Breast epithelium (tissue), 4 donors: ENCODE measurements at places on chromosomes 16 and 17. TPM values are rescaled to one million over a fixed set of nuclear protein-coding genes. Genes with fewer than 3 reads are reported as not detected.

DNA sequence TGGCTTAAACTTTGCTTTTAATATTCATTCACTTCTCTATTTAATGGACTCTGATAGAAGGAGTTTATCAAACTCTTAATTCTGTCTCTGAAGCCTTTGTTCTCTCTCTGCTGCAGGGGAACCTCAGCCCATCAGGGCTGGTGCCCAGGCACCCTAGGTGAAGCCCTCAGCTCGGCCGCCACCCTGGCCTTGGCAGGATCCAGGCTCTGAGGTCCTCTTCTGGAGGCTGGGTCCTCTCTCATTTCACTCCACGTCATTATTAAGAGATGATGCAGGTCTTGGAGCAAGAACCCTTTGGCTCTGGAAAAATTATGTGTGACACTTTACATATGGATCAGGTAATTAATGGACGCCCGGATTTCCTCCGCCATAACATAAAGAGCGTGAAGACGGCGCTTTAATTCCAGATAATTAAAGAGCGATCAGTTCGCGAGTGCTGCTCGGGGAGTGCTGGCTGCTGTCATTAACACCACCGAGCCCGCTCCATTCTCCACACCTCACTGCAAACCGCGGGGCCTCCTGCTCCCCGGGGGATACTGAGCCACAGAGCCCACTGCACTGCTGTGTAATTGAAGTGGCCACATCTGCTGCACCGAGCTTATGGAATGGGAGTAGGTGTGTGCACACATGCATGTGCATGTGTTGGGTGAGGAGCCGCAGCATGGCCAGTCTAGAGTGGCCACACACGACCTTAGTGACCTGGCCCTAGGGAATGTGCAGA lies 259.4 kb upstream of the TNRC6C start:
- no peak overlapping the region for H3K27ac ChIP-seq
- no peak for DNase-seq
- no peak overlapping the region for H3K4me3 ChIP-seq
- no peaks in the 10 kb centered on the region for H3K4me1 ChIP-seq
- H3K36me3 ChIP-seq: no peaks in the 10 kb centered on the region

DNA sequence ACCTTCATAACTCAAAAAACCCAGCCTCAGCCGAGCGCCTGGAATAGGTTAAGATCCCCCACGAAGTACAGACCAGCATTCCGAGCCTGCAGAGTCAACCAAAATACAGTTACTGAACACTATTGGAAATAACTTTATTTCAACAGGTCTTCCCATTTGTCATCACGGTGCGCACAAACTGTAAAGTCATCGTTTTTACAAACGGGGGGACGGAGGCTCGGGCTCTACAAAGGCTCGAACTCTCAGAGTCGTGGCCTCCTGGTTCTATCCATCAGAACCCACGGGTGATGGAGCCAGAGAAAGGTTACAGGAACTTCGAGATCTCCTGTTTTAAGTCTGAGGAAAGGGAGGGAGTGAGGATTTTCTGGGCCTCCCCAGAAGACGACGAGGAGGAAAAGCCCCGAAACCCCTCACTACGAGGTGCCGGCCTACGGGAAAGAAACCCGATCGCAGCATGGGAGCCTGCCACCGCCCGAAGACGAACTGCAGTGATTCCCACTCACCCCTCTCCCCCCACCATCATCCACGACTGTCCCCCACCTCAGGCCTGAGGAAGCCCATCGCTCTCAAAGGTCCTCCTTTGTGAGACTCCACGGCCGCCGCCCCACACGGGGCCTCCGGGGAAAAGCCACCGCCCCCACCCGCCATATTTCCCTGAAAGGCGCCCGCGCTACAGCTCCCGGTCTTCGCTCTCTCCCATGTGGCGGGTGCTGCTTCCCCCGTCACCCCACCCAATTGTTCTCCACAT lies 917 bp downstream of the YWHAE start:
- H3K4me3 ChIP-seq: peak overlapping the region; percentile 79
- no peaks in the 10 kb centered on the region for H3K36me3 ChIP-seq
- no peaks in the 10 kb centered on the region for H3K27me3 ChIP-seq
- peaks cover 13% of the 10 kb centered on the region for H3K4me1 ChIP-seq

GRCh38 chr17:42913522-42913921 lies 12.9 kb downstream of the G6PC1 start:
- H3K36me3 ChIP-seq: no peaks in the 10 kb centered on the region
- H3K27ac ChIP-seq: no peak overlapping the region
- no peaks in the 10 kb centered on the region for H3K27me3 ChIP-seq
- no peak for DNase-seq
- H3K4me3 ChIP-seq: no peak overlapping the region

DNA sequence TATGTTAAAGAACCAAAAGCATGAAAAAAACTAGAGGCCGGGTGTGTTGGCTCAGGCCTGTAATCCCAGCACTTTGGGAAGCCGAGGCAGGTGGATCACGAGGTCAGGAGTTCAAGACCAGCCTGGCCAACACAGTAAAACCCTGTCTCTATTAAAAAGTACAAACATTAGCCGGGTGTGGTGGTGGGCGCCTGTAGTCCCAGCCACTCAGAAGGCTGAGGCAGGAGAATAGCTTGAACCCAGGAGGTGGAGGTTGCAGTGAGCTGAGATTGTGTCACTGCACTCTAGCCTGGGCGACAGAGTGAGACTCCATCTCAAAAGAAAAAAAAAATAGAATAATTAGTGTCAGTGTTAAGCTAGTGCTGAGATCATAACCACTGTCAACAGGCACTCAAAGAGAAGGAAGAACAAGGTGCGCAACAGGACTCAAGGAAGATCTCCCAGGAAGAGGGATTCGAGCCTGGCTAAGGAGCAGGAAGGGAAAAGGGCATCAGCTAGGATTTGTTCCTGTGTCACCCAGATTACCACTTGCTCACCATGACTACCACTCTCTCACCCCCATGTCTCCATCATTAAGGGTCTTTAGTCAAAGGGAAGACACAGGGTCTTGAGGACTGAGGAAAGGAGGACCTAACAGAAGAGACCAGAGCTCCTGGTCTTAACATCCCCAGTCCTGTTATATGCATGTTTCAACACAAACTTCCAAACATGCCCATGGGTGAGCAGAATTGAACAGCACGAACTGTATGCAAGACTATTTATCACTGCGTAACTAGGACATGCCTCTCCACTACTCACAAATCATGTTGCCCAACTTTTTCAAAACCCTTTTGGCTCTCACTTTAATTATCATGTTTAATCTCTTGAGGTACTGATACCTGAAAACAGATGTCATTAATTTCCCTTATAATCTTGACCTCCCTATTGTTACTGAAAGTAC lies 88.3 kb upstream of the PLEKHM1 start:
- H3K4me1 ChIP-seq: no peaks in the 10 kb centered on the region
- H3K27me3 ChIP-seq: no peaks in the 10 kb centered on the region
- H3K4me3 ChIP-seq: no peak overlapping the region
- no peak for DNase-seq

The ATMIN gene
- total RNA-seq: 37.4 TPM

- no peaks in the 10 kb centered on the region for H3K4me1 ChIP-seq
- no peak for DNase-seq
- no peak overlapping the region for H3K4me3 ChIP-seq
- H3K36me3 ChIP-seq: no peaks in the 10 kb centered on the region
- H3K27ac ChIP-seq: no peak overlapping the region
Observed at GRCh38 chr17:11245187-11245586, 4.2 kb downstream of the SHISA6 start.

The PRAC2 gene
- total RNA-seq: not detected

The GRAP gene
- 2.2 TPM for total RNA-seq

- H3K4me1 ChIP-seq: no peaks in the 10 kb centered on the region
- no peak overlapping the region for H3K4me3 ChIP-seq
- H3K36me3 ChIP-seq: no peaks in the 10 kb centered on the region
- DNase-seq: no peak
- no peak overlapping the region for H3K27ac ChIP-seq
- H3K27me3 ChIP-seq: no peaks in the 10 kb centered on the region
Observed at GRCh38 chr17:72702998-72703397, 389.5 kb downstream of the SLC39A11 start.

The FOXC2 gene
- 0.15 TPM for total RNA-seq

The ATXN2L gene
- total RNA-seq: 58.1 TPM

GRCh38 chr17:32672711-32673110 lies 185.9 kb downstream of the CDK5R1 start:
- no peaks in the 10 kb centered on the region for H3K4me1 ChIP-seq
- no peak overlapping the region for H3K27ac ChIP-seq
- H3K27me3 ChIP-seq: no peaks in the 10 kb centered on the region
- DNase-seq: no peak
- no peaks in the 10 kb centered on the region for H3K36me3 ChIP-seq

DNA sequence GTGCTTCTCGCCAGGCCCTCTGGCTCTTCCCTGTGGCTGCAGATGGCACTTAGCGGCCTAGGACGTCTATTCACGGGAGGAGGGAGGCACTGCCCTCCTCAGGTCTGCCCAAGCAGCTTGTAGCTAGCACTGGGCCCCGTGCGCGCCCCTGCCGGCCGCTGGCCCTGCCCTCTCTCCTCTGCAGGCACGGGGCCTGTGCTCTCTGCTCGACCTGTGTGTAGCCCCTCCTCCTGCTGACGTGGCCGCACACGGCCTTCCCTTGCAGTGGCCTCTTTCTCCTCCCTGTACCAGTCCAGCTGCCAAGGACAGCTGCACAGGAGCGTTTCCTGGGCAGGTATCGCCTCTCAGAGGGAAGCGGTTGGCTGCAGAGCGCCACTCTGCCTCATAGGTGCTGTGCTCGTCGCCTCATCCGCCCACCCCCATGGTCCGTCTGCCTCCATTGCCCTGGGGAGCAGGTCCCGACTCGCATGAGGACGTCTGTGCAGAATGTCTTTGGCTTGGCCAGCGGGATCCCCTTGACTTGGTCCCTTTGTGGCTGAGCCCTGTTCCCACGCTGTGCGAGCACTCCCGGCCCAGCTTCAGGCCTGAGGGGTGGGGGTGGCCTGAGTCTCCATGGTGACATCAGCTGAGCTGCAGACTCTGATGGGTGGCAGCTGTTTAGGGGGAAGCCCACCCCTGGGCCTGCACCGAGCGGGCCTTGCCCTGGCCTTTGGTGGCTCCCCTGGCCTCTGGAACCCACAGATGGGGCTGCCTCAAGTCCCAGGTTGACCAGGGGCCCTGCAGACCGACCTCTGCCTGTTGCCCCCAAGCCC lies 34.6 kb downstream of the TSC2 start:
- no peaks in the 10 kb centered on the region for H3K27me3 ChIP-seq
- peak; percentile 88 for DNase-seq
- no peak overlapping the region for H3K4me3 ChIP-seq

DNA sequence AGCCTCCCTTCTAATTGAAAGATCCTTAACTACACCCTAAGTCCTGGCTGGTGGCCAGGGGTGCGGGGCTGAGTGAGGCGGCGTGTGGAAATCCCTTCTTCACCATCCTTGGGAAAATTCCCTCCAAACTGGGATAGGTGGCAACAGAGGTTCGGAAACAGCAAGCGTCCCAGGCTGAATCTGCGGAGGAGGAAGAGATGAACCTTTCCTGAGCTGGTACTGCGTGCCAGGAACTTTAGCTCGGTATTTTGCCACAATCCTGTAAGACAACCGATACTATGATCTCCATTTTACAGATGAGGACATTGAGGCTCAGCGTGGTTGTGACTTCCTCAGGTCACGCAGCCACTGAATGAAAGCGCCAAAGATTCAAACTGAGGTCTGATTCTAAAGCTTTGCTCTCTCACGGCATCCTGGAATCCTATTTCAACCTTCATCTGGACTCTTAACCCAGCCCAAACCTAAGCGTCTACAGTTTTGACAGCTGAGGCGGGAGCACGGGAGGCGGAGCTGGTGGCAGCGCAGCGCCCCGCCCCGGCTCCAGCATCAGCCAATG lies 583 bp upstream of the CYLD start:
- H3K36me3 ChIP-seq: no peaks in the 10 kb centered on the region
- peaks cover 4% of the 10 kb centered on the region for H3K4me1 ChIP-seq
- peak overlapping the region; percentile 90 for H3K4me3 ChIP-seq

- H3K4me3 ChIP-seq: no peak overlapping the region
- no peaks in the 10 kb centered on the region for H3K36me3 ChIP-seq
- DNase-seq: no peak
- H3K4me1 ChIP-seq: no peaks in the 10 kb centered on the region
Observed at GRCh38 chr16:85844169-85844481, 44.6 kb downstream of the COX4I1 start.

The CPHXL2 gene
- not detected for total RNA-seq

DNA sequence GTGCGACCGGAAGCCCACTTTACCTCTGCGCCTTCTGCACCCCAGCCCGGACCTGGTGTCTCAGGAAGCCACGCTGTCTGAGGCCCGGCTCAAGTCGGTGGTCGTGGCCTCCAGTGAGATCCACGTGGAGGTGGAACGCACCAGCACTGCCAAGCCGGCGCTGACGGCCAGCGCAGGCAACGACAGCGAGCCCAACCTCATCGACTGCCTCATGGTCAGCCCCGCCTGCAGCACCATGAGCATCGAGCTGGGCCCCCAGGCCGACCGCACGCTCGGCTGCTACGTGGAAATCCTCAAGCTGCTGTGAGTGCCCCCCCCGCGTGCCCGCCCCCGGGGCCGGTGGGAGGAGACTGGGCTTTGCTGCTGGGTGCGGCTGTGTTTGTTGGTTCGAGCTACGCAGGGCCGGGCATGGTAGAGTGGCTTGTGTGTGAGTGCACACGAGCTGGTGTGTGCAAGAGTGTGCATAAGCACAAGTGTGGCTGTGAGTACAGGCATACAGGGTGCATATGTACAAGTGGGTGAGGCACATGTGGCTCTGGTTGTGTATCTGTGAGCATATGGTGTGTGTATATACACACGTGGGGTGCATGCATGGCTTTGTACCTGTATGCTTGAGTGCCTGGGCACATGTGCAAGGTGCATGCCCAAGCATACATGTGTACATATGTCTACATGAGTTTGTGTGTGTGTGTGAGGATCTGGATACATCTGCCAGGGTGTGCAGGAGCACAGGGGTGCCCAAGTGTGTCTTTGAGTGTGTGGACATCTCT lies 100.6 kb upstream of the PLCG2 start:
- no peaks in the 10 kb centered on the region for H3K4me1 ChIP-seq
- DNase-seq: no peak
- no peaks in the 10 kb centered on the region for H3K36me3 ChIP-seq
- H3K27ac ChIP-seq: no peak overlapping the region
- no peak overlapping the region for H3K4me3 ChIP-seq

DNA sequence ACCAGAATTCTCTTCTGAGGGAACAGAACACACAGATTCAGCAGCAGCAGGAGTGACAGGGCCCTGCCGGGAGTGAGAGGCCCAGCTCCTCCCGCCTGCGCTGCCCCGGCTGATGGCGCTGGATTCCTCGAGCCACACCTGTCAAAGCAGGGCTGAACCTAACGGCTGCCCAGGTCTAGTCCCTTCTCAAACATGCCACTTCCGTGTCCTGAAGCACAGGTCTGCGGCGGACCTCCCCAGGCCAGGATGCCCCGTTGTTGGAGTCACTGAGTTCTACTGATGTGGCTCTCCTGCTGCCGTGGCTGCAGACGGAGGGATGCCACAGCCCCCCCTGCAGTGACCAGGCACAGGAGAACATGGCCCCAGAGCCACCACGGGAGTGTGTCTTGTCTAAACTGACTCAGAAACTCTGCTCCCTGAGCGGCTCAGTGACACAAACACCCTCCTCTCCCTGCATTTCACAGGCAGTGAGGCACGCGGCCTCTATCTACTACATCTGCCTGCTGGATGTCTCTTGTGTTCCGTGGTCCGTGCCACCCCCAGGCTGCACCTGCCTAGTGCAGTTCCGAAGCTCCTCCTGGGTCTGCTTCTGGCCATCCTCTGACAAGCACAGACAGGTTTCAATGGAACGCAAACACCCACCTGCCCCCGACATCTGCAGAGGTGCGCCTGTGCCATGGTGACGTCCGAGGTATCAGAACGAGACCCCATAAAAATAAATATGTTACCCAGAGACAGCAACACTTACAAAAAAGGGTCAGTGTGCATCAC lies 44.7 kb upstream of the DNAH17 start:
- H3K27ac ChIP-seq: no peak overlapping the region
- H3K27me3 ChIP-seq: no peaks in the 10 kb centered on the region
- no peaks in the 10 kb centered on the region for H3K4me1 ChIP-seq
- H3K4me3 ChIP-seq: no peak overlapping the region
- H3K36me3 ChIP-seq: no peaks in the 10 kb centered on the region
